ENCODE measurements at places on chromosomes 12 and 14.

- no peak for DNase-seq
Observed at GRCh38 chr12:237026-237815, 23.3 kb upstream of the SLC6A12 start.

GRCh38 chr12:129009833-129010622 lies 156.8 kb downstream of the GLT1D1 start:
- no peak for DNase-seq

DNA sequence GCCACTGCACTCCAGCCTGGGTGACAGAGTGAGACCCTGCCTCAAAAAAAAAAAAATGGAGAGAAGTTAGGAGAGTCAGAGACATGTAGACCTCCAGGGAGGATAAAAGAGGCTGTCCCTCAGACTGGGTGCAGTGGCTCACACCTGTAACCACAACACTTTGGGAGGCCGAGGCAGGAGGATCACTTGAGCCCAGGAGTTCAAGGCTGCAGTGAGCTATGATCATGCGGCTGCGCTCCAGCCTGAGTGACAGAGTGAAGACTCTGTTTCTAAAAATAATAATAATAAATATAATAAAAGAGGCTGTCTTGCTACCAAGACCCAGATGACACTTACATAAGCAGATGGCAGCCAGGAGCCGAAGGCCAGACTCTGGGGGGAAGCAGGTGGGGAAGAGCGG lies 18.5 kb downstream of the SLC7A8 start:
- no peak for DNase-seq

DNA sequence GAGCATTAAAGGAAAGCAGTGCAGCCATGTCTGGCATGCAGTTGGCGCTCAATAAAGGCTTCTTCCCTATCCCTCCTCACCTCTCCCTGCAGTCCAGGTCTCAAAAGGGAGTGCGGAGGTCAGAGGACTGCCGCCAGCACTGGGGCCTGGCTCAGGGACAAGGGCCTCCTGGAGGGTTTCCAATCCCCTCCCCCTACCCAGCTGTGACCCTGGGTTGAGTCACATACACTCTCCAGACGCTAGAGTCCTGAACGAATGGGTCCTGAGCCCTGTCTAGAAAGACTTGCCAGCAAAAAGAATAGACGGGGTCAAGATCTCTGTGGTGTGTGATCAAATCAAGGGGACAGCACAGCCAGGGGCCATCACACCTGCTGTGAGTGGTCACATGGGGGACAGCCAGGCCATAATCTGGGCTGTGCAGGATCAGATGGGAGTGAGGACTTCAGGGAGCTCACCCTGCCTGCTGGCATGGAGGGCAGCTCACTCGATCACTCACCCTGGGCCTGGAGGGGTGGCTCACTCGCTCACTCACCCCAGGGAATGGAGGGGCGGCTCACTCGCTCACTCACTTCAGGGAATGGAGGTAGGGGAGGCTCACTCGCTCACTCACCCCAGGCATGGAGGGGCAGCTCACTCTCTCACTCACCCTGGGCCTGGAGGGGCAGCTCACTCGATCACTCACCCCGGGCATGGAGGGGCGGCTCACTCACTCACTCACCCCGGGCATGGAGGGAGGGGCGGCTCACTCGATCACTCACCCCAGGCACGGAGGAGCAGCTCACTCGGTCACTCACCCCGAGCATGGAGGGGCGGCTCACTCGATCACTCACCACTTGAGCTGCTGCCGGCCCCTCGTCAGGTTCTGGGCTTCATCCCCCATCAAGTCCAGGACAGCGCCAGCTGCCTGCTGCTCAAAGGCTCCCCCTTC lies 12.8 kb downstream of the CFAP73 start:
- peak; percentile 60 for DNase-seq

GRCh38 chr14:58796242-58797009 lies 158.7 kb downstream of the DACT1 start:
- DNase-seq = peak; percentile 18

DNA sequence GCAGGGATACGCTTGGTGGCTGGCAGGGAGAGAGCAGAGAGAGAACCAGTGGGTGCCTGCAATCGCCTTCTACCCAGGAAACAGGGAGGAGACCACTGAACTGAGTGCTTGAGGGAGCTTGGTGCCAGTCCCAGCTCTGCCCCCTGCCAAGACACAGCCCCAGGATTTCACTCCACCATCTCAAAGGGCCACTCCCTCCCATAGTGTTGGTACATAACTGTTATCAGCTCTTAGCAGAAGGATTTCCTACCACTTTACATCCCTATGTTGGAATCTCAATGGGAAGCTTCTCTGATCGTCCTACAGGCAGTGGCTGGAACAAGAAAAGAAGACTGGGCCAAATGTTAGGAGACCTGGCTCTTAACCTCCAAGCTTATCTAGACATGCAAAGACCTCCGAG lies 157.4 kb upstream of the FOXN3 start:
- no peak for DNase-seq

DNA sequence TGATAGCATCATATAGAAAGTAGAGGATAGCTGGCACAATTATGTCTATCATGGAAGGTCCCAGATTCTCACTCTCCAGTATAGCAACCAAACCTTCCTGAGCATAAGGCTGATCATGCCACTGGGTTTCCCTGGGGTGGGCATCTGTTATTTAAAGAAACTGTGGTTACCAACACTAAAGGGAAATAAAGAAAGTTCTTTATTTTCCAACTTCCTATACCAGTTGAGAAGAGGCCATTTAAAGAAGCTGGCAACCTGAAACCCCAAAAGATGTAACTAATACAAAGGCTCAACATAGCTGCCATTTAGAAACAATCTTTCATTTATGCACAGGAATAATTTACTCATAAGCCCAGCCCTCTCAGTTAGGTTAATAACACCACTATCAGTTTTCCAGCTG lies 3.1 kb downstream of the BCAT1 start:
- peak; percentile 34 for DNase-seq

GRCh38 chr12:40144023-40144422 lies 38.1 kb upstream of the SLC2A13 start:
- no peak for DNase-seq

DNA sequence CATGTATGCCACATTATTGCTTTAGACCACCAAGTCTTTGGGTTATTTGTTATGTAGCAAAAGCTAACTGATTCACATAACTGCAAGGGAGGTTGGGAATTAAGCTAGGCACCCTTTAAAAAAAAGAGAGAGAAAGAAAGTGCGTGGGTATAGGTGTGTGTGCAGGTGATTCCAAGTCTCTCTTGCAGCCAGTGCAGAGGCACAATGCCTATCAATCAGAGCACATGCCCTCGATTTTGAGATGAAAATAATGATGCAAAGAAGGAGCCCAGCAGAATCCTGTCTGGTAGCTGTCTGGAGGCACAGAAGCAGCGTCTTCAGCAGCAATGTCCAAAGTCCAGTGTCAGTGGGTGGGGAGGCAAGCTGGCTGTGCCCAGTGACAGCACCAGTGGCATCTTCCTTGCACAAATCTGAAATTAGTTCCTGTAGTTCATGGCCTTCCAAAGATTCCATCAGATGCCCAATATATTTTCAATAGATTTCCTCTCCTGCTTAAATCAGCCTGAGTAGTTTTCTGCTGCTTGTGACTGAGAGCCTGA lies 62.4 kb upstream of the TBPL2 start:
- DNase-seq = no peak

DNA sequence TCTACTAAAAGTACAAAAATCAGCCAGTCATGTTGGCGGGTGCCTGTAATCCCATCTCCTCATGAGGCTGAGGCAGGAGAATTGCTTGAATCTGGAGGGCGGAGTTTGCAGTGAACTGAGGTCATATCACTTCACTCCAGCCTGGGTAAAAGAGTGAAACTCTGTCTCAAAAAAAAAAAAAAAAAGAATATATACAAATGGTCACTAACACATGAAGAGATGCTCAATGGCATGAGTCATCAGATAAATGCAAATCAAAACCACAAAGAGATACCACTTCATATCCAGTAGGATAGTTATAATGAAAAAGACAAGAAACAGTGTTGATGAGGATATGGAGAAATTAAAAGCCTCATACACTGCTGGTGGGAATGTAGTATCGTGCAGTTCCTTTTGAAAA lies 33.6 kb upstream of the METAP2 start:
- DNase-seq = no peak

DNA sequence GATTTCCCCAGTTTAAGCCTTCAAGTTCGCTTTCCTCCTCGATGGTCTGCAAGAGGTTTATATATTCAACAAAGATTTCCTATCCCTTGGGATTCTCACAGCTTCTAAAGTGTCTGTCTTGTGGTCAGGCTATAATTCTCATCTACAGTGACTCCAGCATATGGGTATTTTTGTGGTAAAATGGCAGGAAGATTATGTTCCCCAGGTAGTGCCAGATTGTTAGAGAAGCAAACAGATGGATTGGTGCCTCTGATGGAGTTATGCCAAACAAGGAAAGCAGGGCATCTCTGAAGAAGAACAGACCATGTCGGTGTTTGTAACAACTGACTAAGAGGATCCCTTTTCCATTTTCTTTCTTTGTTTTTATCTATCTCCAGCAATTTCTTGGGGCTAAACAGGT lies 5.5 kb upstream of the CCDC175 start:
- no peak for DNase-seq

GRCh38 chr14:95698287-95698686 lies 12.1 kb downstream of the TCL1B start:
- DNase-seq = no peak

DNA sequence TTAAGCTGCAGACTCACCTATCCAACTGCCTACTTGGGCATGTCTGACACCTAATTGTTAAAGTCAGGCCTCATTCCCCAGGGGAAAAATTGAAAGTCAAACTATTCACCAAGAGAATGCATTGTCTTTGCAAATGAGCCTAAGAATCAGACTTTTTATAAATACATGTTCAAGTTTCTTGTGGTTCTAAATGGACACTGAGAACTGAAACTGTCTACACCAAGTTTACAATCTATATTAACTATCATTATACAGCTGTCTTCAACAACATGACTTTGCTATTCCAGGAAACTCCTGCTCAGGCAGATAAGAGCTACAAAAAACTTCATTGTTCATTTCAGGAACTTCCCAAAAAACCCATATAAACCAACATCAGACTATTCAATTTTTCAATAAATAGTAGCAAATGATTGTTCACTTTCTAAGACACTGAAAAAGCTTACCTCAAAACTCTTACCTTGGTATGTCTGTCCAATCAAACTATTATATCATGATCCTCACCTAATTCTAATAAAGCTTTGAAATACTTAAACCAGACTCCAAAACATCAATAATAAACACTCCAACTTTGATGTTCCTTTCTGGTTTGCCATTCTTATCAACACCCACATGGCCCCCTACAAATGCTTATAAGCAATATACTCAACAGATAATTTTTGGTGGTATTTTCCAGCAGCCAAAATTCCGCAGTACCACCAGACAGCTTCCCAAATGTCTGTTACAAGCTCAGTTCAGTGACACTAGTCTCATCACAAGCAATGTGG lies 24.2 kb downstream of the CDK17 start:
- no peak for DNase-seq

DNA sequence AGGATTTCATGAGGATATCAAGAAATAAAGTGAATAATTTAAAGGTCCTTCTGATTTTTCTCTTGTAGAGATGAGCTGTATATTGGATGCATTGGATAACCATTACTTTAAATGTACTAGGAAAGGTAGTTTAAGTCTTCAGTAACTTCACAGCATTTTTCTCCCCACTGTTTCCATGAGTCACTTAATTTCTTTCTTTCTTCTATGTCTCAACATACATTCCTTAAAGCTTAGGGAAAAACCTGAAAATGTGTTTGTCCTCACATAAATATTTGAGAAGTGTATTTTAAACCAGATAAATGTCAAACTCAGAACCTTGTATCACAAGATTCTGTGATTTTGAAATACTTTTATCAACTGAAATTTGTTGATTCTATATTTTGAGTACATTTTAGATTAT lies 1970.2 kb upstream of the FLRT2 start:
- DNase-seq = no peak

DNA sequence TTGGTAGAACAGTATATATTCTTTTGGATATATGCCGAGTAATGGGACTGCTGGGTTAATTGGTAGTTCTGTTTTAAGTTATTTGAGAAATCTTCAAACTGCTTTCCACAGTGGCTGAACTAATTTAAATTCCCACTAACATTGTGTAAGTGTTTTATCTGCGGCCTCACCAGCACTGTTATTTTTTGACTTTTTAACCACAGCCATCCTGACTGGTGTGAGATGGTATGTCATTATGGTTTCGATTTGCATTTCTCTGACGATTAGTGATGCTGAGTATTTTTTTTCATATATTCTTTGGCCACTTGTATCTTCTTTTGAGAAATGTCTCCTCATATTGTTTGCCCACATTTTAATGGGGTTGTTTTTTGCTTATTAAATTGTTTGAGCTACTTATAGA lies 357.4 kb downstream of the C12orf50 start:
- DNase-seq = no peak

- DNase-seq = peak; percentile 63
Observed at GRCh38 chr14:100317912-100318808, 5.0 kb upstream of the SLC25A47 start.

DNA sequence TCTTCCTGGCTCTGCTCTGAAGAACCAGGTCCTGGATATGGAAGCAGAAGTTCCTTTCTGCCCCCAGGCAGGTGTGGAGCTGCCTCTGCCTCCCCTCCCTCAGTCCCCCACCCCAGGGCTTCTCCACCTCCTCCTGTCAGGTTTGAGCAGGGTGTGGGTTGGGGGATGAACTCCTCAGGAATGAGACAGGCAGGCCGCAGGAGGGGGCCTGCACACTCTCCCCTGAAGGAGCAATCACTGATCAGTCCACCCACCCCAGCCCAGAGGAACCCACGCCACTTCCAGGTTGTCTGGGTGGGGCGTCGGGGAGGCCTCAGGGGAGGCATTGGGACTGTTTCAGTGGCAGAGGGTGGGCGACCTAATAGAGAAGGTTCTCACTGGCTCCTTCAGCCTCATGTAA lies 26.6 kb downstream of the FAIM2 start:
- no peak for DNase-seq

- DNase-seq = no peak
Observed at GRCh38 chr12:84077679-84078078, 834.9 kb downstream of the SLC6A15 start.

All from tongue (tissue), 3 donors.